Activated naive CD4-positive, alpha-beta T cell treated with anti-CD3 and anti-CD28 coated beads, Interleukin-2, amount 50 U/mL, for 16 hours (primary cell): ENCODE measurements at places on chromosomes 1 and 21.

- DNase-seq, result no peak
These were observed 134.2 kb downstream of the LMO4 start for GRCh38 chr1:87462894-87463293.

GRCh38 chr1:110645211-110645610 lies 29.5 kb downstream of the KCNA3 start:
- DNase-seq, result no peak

DNA sequence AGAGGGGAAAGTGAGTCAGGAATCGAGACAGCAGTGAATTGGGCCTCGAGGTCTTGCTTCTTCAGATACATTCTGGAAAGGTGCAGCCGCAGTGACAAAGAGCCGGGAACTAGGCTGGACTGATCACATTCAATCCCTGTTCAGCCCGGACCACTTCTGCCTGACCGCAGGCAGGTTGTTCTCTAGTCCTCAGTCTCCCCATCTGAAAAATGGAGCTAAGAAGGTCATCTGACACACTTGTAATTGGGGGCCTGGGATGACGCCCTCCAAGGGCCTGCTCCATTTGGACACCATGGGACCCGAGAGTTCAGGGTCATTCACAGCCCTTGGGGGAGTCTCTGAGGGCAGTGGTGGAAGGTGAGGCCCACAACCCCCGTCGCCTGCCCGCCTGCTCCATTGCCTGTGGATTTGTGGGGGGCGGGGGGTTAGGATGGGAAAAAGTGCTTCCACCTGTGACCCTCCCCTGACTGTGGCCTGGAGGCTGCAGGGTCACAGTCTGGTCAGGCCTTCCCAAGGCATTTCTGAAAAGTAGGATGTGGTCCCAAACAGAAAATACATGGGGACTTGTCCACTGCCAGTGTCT lies 87.9 kb upstream of the CSF3R start:
- DNase-seq, result no peak

GRCh38 chr1:228011721-228012311 lies 5.0 kb downstream of the WNT3A start:
- DNase-seq, result no peak

GRCh38 chr21:32570456-32570855 lies 14.9 kb downstream of the TCP10L start:
- no peak for DNase-seq

DNA sequence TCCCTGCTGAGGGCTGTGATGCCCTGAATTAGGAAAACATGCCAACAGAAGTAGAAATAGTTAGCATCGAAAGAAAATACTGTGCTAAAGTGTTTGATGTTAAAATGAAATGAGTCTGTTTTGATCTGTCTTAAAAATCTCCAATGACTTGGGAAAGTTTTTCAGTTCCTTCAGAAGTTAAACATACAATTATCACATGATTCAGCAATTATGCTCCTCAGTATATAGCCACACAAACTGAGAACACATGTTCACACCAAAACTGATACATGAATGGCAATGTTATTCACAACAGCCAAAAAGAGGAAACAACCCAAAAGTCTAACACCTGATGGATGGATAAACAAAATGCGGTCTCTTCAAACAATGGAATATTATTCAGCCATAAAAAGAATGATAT lies 130.6 kb downstream of the PTPN14 start:
- no peak for DNase-seq

GRCh38 chr1:219081943-219082925 lies 91.4 kb upstream of the LYPLAL1 start:
- no peak for DNase-seq

GRCh38 chr21:45535341-45536081 lies 6.7 kb downstream of the SLC19A1 start:
- DNase-seq, result peak; percentile 10

DNA sequence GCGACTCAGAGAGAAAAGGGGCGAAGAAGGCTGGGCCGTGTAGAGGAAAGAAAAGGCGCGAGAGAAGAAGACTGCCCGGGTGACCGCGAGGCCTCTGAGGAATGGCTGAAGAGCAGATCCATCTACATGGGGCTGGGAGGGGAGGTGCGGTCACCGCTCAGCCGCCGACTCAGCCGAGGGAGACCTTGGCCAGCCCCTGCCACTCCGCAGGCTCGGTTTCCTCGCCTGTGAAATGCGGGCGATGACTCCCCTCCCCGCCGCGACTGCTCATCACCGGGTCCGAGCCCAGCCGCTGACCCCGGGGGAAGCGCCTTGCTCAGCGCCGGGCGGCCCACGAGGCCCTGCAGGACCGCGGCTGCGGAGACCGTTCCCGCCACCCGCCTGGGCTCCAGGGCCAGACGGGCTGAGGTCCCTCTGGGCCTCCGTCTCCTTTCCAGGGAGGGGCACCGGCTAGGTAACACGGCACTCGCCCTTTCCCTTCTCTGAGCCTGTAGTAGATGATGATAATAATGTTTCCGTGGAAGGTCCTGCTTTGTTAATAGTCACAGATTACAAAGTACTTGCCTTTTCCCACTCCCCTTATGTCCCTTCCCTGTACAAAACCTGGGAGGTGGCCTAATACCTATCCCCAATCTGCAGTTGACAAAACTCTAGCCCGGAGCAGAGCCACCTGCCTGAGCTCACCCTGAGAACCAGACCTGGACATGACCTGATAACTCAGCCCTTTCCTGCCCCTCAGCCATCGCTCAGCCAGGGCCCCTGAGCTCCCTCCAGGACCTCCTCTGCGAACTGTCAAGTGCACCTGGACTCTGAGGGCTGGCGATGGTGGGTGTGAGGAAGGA lies 1.6 kb upstream of the BSND start:
- no peak for DNase-seq

DNA sequence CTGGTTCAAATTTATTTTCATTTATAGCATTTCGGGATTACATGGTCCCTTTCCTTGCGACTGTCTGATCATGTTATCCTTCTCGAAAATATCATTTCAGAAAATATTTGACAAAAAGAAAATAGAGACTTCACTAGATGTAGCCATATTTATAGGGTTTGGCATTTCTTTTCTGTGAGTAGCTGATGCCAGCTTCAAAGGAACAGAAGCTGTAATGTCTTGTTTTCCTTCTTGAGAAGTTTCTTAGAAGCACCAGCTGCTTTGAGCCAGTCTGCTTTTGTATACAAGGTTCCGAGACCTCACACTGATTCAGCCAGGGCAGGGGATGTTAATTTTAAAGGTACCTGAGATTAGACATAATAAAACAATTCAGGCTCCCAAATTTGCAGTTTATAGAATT lies 248.2 kb downstream of the ZNF648 start:
- no peak for DNase-seq

DNA sequence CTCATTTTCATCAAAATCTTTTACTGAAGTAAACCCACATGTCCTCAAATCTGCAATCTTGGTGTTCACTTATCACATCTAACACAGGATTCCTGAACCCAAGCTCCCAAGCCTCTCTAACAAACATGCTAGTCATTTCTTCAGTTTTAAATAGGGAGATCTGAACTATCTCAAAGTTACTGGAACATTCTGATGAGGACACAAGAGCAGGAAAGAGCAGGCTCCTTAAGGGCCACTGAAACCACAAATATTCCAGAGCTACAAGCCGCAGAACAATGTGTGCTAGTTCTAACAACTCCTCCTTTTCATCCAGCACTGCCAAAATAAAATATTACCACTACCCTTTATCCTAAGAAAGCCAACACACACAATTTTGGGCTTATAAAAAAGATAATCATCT lies 38.9 kb downstream of the WARS2 start:
- DNase-seq, result no peak

DNA sequence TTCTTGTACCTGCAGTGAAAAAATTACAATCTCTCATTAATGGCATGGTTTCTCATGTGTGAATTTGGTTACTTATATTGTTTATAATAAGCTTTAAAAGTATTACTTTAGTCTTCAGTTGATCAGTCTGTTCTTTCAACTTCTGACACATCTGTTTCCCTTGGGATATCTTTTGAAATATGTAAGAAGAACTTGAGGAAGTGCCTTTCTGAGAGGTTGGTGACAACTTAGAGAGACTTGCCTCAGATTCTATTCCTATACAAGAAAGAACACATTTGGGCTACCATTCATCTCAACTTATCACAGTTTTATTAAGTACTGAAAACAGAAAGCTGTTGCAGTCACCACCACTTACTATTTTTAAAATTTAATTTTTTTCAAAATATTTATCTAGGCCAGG lies 8.1 kb downstream of the AKNAD1 start:
- no peak for DNase-seq

DNA sequence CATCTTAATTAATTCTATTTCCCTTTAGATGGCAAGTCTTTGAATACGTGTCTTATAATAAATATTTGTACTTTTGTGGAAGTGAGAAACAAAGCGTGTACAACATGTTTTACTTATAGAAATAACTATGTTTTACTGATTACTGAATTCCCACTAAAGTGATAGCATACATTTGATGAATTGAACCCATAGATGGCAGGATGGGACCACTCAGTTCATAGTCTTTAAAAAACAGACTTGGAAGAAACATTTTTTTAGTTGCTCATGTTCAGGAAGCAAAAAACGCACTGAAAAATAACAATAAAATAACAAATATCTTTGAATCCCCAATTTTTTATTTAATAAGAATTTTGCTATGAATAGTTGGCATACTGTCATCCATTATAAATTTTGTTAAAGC lies 507.1 kb upstream of the ZRANB2 start:
- DNase-seq, result no peak

DNA sequence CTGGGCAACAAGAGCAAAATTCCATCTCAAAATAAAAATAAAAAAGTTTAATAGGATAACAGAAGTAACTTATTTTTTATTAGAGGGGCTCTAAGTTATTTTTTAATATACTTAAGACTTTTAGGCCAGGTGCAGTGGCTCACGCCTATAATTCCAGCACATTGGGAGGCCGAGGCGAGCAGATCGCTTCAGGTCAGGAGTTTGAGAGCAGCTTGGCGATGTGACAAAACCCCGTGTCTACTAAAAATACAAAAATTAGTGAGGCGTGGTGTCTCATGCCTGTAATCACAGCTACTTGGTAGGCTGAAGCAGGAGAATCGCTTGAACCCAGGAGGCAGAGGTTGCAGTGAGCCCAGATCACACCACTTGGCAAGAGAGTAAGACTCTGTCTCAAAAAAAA lies 180.5 kb upstream of the NR5A2 start:
- no peak for DNase-seq

- no peak for DNase-seq
These were observed 82.3 kb downstream of the TM2D1 start for GRCh38 chr1:61642475-61643232.

- DNase-seq, result no peak
These were observed 40.7 kb downstream of the NME7 start for GRCh38 chr1:169326956-169327268.

DNA sequence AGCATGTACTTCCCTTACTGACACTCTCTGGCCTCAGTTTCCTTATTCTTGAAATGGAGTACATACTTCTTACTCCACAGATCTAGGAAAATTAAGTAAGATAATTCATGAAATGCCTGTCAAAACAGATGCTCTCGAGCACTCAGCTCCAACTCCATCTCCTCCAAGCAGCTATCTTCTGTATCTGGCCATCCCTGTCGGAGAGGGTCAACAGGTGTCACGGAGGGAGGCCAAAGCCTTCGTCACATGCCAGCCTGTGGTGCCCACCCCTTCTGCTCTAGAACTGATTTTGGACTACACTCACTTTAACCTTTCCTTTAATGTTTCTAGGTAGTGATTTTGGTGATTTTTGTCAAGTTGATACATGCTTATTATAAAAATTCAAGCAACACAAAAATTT lies 18.8 kb upstream of the PKP1 start:
- no peak for DNase-seq

DNA sequence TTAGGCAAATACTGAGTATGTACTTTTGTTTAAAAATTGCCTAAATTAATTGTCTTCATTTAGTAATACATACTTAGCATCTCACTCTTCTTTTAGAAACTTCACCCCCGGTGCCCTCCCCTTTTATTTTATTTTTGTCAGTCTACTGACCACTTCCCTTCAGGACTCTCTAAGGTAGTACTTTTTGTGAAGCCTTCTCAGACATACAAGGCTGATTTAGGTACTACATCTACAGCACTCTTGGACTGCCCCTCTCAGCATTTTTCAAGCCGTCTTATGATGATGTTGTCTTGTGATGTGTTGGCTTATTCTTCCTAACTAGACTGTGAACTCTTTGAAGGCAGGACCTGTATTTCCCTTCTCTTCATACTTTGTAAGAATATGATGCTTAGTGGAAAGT lies 24.7 kb downstream of the RPS6KC1 start:
- no peak for DNase-seq

DNA sequence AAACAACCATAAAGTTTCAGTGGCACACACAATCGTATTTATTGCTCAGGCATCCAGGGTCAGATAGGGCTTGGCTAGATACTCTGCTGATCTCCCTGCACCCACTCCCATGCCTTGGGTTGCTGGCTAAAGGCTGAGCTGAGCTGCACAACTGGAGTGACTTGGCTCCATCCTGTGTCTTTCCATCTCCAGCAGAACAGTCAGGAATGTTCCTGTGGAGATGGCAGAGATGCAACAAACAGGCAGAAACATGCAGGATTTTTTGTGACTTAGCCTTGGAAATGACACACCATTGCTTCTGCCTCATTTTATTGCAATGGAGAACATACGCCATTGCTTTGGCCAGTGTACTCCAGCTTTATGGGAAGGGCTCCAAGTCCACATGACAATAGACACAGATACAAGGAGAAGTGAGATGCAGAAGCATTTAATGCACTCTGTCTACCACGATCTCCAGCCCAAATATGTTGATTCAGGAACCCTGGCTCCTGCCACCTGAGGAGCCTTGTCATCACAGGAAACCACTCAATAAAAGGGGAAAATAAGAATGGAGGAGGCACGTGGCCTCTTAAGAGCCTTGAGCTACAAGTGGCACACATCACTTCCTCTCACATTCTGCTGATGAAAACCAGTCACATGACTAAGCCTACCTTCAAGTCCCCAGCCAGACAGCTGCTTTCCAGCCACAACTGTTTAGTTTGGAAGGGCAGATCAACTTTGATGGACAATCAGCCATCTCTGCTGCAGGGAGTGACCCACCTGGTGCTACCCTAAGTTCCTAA lies 10.1 kb upstream of the GUCA2B start:
- DNase-seq, result no peak

GRCh38 chr1:6545276-6546112 lies 8.8 kb downstream of the NOL9 start:
- DNase-seq, result no peak

- no peak for DNase-seq
These were observed 97.8 kb downstream of the SIK1 start for GRCh38 chr21:43328958-43329691.

DNA sequence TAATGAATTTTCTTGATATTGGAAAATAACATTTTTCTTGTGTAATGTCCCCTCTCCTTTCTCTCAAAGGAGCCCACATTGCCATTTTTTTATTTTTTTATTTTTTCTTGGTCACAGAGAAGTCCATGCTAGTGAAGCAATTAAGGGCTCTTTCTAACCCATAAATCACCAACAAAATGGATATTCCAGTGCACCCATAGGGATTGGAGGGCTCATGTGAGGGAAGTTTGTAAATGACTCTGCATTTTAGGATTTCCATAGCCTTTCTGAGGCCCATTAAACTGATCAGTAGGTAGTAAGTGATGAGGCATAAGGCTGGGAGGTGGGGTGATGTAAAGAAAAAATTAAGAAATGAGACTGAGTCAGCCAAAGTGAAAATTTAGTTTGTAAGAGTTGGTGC lies 55.9 kb upstream of the JAK1 start:
- no peak for DNase-seq
